ENCODE measurements at places on chromosomes 7 and 10.

DNA sequence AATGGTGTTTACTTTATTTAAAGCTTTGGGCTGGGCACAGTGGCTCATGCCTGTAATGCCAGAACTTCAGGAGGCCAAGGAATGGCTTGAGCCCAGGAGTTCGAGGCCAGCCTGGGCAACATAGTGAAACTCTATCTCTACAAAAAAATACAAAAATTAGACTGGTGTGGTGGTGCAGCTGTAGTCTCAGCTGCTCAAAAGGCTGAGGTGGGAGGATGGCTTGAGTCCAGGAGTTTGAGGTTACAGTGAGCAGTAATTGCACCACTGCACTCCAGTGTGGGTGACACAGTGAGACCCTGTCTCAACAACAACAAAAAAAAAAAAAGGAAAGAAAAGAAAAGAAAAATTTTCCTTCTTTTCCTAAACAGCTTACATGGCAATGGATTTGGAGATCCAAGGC is 22.0 kb downstream of the SLC16A9 start:
- no peak overlapping the region for H3K27ac ChIP-seq
- no peaks in the 10 kb centered on the region for H3K36me3 ChIP-seq
- no peak overlapping the region for H3K4me3 ChIP-seq
- H3K27me3 ChIP-seq = no peaks in the 10 kb centered on the region
- DNase-seq = no peak

- H3K4me3 ChIP-seq = no peak overlapping the region
- peak overlapping the region; percentile 89 for H3K27ac ChIP-seq
- H3K36me3 ChIP-seq = peaks cover 21% of the 10 kb centered on the region
These were observed 26.8 kb downstream of the TACR2 start for GRCh38 chr10:69389827-69390490.

DNA sequence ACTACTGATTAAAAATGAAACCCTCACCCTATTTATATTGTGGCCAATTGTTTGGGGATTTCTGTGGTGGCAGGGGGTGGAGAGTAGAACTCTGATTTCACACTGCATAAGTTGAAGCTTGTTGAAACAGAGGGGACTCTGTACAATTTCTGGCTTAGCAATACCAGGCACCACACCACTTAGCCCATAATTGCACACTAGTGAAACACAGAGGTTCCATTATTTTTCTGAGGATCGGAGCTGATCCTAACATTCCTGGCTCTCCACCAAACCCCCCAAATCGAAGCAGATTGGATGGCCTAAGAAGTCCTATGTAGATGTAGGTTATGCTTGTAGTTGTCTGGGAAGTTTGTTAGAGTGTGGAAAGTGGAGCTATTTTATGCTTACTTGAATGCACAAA is 47.0 kb downstream of the PTN start:
- no peaks in the 10 kb centered on the region for H3K4me1 ChIP-seq
- H3K27ac ChIP-seq = no peak overlapping the region
- DNase-seq = no peak
- H3K36me3 ChIP-seq = no peaks in the 10 kb centered on the region
- no peaks in the 10 kb centered on the region for H3K27me3 ChIP-seq

DNA sequence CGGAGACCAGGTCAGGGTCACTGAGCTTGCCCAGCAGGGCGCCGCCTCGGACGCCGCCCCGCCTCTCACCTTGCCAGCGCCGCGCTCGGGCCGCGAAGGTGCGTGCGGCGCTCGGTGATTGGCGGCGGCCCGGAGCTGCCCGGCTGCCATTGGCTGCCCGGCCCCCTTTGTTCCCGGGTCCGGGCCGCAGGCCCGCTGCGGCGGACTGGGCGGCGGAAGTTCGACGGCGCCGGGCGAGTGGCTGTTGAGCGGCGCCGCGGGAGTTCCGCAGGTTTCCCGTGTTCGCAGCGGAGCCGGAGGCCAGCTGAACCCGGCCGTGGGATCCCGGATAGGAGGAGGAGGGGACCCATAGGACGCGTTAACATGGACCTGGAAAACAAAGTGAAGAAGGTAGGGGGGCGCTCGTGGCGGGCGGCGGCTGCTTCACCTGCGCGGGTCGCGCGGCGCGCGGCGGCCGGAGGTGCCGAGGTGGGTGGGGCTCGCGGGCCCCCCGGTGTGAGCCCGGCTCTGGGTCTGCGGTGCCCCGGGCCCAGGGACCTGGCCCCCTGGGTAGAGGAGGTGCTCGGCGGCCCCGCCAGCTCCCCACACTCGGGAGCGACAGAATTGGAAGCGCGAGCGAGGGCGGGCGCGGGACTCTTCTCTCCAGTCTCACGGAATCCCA is at the start of gene TES:
Gene TES (plus strand): TSS at position 195 of the 661 bp plus-strand sequence. CDS start 169 bp downstream, at position 364.
- H3K27ac ChIP-seq = peak within 1 kb of the TSS; percentile 99
- no peaks in the 10 kb centered on the region for H3K27me3 ChIP-seq
- H3K4me1 ChIP-seq = no peaks in the 10 kb centered on the region
- DNase-seq = no peak
- no peaks in the 10 kb centered on the region for H3K36me3 ChIP-seq

All from esophagus squamous epithelium (tissue), 5 donors.